CD4-positive, alpha-beta T cell treated with Interleukin-4 for 1 hour (primary cell): ENCODE measurements at places on chromosomes 16 and 17.
A peak's percentile ranks its signal among the peaks of the same experiment; 100 is the strongest.

DNA sequence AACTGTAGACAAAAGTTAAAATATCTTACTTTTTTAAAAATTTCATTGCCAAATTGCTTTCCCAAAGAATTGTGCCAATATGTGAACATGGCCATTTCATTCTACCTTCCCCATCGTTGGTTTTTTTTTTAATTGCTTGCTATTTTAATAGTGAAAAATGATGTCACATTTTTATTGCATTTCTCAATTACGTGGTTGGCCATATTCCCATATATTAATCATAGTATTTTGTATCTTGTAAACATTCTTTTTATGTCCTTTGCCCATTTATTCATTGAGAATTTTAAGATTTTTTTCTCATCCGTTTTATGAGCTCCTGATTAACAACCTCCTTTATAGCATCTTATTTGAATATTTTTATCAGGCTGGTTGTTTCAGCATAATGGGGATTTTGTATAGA lies 7.2 kb downstream of the OMG start:
- DNase-seq: no peak

- DNase-seq: no peak
These were observed 76.1 kb upstream of the IRX3 start for GRCh38 chr16:54362591-54363206.

DNA sequence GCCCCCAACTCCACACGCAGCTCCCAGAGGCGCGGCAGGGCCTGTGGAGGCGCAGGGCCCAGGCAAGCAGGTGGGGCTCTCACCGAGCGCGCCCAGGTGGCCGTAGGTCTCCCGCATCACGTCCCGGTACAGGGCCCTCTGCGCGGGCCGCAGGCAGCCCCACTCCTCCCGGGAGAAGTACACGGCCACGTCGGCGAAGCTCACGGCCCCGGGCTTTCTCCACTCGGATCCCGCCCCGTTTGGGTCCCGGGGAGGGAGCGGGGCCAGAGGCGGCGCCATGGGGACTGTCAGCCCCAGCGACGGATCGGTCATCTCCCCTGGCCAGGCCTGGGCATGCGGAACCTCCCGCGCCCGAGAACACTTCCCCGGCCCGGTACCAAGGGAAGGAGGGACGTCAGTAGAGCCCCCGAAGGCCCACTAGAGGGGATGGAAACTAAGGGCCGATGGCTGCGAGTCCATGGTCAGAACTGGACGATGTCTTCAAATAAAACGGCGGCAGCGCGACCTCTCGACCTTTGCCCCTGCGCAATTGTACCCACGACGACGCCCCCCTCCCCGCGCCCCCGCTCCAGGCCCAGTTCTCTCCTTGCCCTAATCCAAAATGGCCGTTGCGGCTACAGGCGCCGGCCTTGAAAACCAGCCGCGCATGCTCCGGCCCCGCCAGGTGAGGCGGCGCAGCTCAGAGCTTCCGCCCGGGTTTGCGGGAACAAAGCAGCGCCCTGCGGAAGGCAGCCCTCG lies at the start of gene ZNF747:
TSS of gene ZNF747 (minus strand) at position 491 of the 738 bp plus-strand sequence. CDS start at position 312, 179 bp downstream.
- DNase-seq: peak; percentile 91

GRCh38 chr17:43074869-43075268 lies 49.8 kb downstream of the RND2 start:
- no peak for DNase-seq

- DNase-seq: no peak
These were observed 92.2 kb downstream of the TUBD1 start for GRCh38 chr17:59800530-59800942.

DNA sequence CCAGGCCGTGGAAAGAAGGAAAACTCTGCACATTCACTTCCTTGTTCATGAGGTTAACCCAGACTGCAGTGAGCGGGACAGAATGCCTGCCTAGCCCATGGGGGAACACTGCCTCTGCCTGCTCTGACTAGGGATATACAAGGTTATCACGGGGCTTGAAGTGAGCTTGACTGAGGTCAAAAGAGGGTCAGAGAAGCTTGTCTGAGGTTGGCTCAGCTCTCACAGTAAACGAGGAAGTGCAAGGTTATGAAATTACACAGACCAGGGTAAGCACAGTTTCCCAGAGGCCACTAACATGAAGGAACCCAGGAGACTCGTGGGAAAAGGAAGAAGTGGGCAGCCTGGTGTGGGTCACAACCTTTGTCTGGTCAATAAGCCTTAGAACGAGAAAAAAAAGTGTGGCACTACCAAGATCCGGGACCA lies 28.7 kb downstream of the HIC1 start:
- peak; percentile 29 for DNase-seq

DNA sequence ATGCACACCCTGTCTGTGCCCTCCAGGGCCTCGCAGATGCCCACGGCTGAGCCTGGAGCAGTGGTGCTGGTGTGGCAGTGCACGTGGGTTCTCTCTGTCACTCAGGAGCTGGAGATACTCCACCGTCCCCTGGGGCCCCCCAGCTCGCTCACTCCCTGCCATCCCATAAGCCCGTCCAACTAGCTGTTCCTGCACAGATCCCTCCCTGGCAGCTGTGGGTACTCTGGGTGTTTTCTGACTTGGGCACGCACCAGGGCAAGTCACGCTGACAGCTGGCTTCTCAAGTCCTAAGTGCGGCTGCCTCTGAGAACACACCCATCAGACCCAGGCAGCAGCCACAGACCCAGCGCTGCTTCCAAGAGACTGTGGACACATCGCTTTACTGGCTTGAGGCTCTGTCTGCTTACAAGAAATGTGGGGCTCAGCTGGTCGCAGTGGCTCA lies 25.4 kb upstream of the ITGB4 start:
- no peak for DNase-seq

DNA sequence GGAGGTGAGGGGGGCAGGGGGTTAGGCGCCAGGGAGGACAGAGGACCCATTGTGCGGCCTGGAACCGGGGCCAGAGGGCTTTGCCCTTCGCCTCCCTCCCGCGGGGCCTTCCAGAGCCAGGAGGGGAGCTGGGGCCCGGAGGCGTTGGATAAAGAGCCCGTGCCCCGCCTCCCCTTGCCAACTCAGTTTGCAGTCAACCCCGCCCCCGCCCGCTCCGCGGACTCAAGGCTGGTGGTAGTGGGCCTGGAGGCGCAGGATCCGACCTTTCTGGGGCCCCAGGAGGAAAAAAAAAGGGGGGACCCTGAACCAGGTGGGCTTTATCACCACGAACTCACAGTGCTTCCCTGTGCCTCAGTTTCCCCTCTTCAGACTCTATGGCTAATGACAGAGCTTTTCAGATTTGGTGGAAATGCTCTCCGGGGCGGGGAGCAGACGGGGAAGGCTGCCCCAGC lies 2.0 kb upstream of the SPHK1 start:
- no peak for DNase-seq

- DNase-seq: peak; percentile 68
These were observed 95.7 kb downstream of the ABCC6 start for GRCh38 chr16:16127469-16128116.

GRCh38 chr17:70560471-70560870 lies 391.1 kb downstream of the KCNJ2 start:
- DNase-seq: no peak

GRCh38 chr17:17165666-17166308 lies 40.3 kb downstream of the PLD6 start:
- DNase-seq: no peak

GRCh38 chr16:9797306-9797705 lies 384.9 kb downstream of the GRIN2A start:
- no peak for DNase-seq

DNA sequence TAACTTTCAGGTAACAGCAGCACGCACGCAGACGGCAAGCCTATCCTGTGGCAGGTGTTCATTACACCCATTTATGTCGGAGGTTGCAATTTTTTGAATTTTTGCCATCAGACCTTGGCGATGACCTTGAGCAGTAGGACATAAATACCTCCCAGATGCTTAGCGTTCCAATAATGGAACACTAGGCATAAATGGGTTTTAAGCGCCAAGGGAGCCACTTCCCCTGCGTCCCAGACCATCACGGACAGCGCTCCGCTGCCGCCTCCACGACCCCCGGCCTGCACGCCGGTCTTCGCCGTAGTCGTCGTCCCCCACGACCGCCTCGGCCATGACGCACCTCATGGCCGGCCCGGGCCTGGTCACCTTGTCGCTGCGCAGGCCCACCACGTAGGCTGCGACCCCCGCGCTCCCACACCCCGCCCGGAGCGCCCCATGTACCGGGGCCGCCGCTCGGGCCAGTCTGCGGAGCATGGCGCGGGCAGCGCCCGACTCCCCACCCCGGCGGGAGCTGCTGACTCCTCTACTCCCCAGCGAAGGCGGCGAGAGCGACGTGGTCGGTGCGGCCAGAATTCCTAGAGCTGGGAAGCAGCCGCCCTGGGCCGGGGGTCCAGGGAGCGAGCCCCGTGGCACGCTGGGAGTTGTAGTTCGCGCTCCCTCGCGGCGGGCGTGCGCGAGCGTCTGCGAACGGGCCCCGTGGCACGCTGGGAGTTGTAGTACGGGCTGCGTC lies 22.7 kb downstream of the TMEM235 start:
- DNase-seq: peak; percentile 80

- DNase-seq: no peak
These were observed 357.6 kb upstream of the C16orf82 start for GRCh38 chr16:26709175-26709574.

DNA sequence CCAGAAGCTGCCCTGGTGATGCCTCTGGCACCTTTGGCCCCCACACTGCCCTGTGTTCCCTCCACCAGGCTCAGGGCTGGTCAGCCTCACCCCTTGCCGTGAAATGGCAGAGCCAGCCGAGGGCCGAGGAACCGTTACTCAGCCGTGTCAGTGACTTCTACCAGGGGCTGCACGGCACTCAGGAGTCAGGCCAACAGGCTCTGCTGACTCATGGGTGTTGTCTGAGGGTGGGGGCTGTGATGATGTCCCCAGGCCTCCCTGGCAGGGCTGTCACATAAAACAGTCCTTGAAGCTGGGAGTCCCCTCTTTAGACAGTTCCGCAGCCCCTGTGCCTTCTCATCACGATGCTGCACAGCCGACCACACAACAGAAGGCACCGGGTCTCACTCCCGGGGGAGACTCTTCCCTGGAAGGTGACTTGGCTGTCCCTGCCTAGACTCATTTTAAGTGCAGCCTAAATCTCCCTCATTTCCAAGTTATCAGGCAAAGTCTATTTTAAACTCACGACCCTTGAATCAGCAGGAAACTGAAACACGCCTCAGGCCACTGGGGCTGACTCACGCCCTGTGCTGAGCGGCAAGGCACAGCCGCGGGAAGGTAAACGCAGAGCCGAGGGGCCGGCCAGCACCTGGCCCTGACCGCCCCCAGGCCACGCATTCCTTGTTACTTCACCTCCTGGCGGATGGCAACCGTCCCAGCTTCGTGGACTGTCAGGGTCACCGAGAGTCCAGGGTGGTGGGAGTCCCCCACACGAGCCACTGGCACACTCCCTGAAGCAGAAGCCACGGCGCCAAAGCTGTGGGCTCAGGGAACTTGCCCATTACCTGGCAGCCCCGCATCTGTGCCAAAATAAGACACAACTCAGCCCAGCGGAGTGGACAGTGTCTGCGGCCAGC lies 102.6 kb downstream of the ZNF778 start:
- DNase-seq: no peak

DNA sequence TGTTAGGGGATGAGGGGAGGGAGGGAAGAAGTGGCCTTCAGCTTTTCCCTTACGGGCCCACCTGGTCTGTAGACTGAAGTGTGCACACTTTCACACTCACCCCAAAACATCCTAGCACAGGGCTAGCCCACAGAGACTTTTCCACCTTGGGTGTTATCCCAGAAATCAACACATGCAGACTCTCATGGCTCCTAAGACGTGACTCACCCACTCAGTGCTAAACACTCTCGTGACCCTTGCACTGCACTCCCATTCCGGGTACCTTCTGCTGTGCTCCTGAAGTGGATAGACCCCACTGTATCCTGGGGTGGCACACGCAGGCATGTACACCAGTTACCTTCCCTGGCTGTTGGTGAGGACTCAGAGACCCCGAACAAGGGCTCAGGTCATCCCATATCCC lies 23.0 kb upstream of the ABCC3 start:
- DNase-seq: no peak

DNA sequence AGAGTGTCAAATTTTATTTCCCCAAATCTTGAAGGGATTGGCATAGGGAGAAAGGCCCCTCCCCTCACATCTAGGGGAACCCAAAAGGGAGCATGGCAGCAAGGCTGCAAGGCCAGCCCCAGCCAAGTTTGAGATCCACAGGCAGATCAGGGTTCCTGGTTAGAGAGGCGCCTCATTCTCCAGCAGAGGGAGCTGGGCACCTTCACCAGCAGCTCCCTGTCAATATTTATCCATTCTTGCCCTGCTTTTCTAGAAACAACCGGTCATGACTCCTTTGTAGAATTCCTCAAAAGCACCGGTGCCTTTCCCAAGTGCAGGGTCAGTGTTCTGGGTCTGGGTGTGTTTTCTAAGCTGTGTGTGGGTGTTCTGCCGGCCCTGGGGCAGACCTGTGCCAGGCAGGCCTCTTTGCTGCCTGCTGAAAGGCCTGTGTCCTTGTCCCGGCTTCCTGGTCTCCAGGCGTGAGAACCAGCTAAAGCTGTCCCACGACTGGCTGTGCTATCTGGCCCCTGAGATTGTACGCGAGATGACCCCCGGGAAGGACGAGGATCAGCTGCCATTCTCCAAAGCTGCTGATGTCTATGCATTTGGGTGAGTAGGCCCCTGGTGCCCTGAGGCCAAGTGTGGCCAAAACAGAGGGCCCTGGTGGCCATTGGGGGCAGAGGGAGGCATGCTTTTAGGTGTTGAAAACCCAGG lies 21.2 kb upstream of the LGALS9 start:
- DNase-seq: peak; percentile 34

DNA sequence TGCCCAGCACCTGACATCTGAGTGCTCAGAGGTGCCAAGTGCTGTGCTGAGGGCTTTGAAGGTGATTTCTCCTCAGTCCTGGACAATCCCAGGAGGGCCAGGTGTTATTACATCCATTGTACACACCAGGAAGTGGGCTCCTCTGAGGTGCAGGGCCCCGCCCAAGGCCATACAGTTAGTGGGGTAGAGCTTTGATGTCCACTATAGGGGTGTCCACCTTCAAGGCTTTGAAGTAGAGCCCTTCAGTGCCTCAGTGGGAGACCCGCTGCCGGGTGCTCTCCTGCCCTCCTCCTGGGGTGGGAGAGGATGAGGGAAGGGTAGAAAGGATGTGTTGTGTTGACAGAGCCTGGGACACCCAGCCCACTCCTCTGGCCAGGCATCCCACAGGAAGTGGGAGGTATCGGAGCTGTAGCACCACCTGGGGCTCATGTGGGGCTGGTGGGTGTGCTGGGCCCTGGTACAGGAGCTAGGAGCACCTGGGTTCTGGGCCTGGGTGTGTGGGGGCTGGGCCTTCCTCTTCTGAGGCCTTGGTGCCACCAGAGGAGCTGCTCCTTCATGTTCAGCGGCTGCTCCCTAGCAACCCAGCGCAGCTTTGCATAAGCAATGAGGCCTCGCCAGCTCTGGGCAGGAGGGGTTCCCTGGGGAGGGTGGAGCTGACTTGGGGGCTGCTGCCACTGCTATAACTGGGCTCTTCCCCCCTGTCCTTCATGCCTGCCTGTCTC lies 7.4 kb downstream of the LASP1 start:
- peak; percentile 66 for DNase-seq

DNA sequence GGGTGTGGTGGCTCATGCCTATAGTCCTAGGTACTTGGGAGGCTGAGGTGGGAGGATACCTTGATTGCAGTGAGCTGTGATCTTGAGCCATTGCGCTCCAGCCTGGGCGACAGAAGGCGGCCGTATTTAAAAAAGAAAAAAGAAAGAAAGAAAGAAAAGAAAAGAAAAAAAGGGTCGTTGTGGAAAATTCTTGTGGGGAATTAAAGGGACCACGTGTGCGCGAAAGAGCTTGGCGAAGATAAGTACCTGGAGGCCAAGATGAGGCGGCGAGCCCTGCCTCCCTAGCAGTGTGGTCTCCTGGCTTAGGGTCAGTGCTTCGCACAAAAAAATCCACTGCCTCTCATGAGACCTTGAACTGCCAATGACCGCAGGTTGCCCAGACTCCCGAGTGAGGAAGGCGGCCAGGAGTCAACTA lies 728 bp upstream of the NMT1 start:
- no peak for DNase-seq

- no peak for DNase-seq
These were observed 114.6 kb downstream of the PRKCB start for GRCh38 chr16:23950291-23950894.
